C1 segment of cervical spinal cord (tissue), 14 donors: ENCODE measurements at places on chromosomes 1 and 21.

DNA sequence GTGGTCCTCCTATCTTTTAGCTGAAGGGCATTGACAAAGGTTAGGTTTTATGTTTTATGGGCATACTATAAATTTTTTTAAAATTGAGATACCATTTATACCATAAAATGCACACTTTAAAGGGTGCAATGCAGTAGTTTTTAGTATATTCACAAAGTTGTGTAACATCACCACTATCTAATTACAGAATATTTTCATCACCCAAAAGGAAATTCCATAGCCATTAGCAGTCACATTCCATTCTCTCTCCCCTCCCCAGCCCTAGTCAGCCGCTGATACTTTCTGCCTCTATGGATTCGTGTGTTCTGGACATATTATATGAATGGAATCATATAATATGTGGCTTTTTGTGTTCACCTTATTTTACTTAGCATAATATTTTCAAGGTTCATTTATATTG lies 135.8 kb upstream of the B3GALT2 start:
- no peak for DNase-seq

GRCh38 chr1:27403065-27403726 lies 10.8 kb downstream of the GPR3 start:
- no peak for DNase-seq

DNA sequence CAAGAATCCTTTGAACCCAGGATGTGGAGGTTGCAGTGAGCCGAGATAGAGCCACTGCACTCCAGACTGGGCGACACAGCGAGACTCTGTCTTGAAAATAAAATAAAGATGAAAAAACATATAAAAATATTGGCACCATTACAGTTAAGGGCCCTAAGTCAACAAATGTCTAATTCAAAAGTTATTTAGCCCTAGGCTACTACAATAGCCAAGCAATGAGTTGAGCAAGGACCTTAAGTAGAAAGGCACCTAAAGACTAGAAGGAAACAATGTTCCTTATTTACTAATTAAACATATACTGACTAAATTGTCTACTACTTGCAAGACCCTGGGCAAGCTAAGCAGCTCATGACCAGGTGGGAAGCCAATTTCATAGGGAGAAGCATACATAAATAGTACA lies 4.1 kb downstream of the PIK3R3 start:
- no peak for DNase-seq

DNA sequence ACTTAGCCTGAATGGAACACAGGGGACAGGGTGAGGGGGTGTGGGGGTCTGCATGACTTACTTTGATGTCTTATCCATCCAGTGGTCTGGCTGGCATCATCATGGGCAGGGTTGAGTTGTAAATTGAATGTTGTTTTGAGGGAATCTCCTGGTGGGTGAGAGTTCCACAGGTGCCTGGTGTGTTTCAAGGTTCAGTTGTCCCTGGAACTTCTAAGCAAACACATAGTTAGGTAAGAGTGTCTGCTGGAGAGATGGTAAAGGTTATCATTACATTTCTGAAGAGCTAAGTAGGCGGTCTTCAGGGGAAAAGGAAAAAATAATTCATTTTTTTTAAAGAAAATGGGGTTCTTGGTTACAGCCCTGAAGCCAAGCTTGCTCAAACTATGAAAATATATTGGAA lies 46.0 kb upstream of the SIPA1L2 start:
- no peak for DNase-seq

DNA sequence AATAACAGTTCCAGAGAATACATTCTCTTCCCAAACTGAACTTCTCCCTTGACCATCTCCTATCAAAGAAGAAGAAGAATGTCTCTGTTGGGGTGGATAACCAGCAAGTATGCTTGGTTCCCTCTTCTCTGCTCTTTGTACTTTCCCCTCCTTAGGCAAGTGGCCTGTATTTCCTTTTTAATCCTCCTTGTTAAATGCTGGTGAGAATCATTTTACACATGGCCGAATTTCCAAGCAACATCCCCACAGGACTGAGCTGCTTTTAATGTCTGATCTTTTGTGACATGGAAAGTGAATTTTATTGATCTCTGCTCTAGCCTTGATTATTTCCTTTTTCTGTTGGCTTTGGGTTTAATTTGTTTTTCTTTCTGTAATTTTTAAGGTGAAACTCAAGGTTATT lies 336.7 kb downstream of the DUSP10 start:
- DNase-seq = no peak

DNA sequence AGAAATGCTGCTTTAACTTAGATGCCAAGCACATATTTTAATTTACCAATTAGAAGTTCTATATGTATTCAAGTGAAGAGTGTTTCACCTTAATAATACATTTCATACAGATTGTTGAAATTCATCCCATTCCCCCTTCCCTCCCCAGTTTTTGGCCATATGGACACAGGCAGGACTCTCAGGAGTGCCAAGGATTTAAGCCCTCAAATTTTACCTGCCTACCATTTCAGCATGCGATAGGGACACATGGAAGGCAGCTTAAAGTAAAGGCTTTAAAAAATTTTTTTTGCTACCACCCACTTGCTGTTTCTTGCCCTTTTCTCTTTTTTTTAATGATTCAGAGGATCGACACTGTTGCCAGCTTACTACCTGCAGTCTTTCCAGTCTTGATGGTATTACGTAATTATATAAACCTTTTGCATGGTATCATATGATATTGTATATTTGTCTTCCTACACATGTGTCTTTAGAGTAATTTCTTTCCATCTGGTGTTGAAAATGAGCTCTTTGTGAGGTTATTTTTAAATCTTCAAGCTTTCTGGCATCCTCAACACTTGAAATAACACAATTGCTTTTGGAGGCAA lies 7.0 kb downstream of the EPB41 start:
- DNase-seq = no peak

GRCh38 chr1:38541223-38541622 lies 318.3 kb downstream of the RRAGC start:
- no peak for DNase-seq
